ENCODE measurements at places on chromosomes 3 and 15.

DNA sequence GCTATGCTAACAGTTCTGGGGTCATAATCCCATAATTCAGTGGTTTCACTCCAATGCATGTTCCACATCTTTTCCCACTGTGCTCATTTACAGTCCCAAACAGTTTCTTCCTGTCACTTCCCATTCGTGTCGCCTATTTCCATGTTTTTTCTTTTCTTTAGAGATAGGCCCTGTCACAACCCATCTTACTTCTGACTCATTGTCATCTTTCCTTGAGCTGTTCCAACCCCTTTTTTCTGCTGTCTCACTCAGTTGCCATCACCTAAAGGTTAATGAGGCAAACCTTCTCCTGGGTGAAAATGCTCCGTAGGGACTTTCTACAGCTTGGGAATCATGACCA lies 814.5 kb downstream of the VGLL3 start:
- no peak for DNase-seq

- no peak for DNase-seq
These were observed 1.1 kb downstream of the MON1A start for GRCh38 chr3:49928481-49929017.

DNA sequence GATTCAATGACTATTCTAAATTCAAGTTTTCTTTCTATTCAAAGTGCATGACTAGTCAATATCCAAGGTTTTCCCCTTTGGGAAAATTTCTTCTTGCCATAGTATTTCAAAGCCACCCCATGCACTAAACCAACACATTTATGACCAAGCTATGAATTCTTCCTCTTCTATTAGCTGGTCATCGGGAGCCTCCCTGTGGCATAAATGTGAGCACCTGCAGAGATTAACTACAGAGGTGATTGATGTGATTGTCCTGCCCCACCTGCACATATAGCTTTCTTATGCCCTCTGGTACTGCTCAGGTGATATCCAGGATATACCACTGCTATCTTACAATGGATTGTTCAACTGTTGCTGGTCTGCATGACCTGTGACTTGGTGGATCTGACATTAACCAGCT lies 694.9 kb downstream of the ZBBX start:
- no peak for DNase-seq

GRCh38 chr3:183933160-183933559 lies 48.5 kb upstream of the PARL start:
- DNase-seq: no peak

DNA sequence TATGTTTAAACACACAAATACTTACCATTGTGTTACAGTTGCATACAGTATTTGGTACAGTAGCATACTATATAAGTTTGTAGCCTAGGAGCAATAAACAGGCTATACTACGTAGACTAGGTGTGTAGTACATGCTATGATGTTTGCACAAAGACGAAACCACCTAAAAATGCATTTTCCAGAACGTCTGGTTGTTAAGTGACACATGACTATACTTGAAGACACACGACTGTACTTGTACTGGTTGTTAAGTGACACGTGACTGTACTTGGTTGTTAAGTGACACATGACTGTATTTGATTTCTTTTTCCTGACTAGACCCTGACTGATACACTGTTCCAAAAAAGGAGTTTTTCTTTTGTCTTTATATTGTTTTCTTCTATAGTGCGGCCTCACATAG lies 34.1 kb downstream of the RAB8B start:
- no peak for DNase-seq

GRCh38 chr15:58146749-58147148 lies 8.6 kb downstream of the AQP9 start:
- no peak for DNase-seq

- DNase-seq: no peak
These were observed 103.3 kb upstream of the PRR23E start for GRCh38 chr3:127089486-127090145.

- DNase-seq: peak; percentile 66
These were observed 16.6 kb downstream of the HAPLN3 start for GRCh38 chr15:88878720-88879184.

- no peak for DNase-seq
These were observed 412.3 kb downstream of the ERC2 start for GRCh38 chr3:56055951-56056350.

- DNase-seq: no peak
These were observed 175.2 kb upstream of the ZPLD1 start for GRCh38 chr3:102259663-102260062.

DNA sequence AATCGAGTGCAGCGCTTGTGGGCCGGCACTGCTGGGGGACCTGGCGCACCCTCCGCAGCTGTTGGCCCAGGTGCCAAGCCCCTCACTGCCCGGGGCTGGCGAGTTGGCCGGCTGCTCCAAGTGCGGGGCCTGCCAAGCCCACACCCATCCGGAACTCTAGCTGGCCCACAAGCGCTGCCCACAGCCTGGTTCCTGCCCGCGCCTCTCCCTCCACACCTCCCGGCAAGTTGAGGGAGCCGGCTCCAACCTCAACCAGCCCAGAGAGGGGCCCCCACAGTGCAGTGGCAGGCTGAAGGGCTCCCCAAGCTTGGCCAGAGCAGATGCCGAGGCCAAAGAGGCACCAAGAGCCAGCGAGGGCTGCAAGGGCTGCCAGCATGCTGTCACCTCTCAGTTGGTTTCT lies 73.4 kb downstream of the PLXNA1 start:
- DNase-seq: no peak

DNA sequence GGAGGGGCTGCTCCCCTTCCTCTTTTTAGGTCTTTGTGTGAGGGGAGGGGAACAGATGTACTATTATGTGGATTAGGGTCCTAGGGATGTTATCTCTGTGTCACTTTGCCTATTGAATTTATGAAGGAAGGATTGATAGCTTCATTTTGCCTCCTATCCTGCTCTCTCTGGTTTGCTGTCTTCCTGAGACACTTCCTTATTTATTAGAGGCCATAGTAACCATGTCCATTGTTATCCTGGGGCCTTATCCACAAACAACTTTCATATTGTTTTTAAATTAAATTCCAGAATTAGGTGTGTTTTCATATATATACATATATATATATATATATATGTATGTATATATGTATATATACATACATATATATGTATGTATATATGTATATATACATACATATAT lies 83.2 kb upstream of the LRRFIP2 start:
- peak; percentile 63 for DNase-seq

DNA sequence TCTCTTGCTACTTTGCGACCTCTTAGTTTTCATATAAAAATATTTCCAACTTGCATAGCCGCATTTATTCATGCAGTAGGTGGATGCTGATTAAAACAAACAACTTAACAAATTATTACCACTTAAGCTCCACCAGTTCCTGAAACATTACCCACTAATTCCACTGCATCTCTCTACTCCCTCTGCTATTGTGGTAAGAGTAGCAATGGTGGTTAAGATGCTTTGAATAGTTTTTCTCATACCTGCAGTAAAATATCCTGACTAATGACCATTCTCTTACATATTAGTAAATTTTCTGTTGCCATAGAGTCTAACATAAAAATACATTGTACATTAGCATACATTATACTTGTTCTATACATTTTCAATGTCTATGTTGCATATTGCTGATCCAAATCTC lies 397.6 kb upstream of the PLSCR5 start:
- no peak for DNase-seq

DNA sequence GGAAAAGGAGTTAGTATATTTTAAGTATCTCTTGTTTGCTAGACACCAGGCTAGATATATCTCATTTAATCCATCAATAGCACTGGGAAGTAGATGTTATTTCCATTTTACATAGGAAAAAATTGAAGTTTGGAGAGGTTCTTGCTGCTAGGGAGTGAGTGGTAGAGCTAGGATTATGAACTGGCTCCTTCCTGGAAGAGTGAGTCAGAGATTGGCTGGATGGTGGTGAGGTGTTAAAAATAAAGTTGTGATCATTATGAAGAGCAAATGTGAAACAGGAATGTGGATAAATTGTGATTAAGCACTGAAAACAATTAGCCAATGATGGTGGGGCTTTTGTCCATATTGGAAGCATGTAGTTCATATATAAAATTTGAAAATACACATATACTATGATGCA lies 234.2 kb downstream of the WNT5A start:
- no peak for DNase-seq

DNA sequence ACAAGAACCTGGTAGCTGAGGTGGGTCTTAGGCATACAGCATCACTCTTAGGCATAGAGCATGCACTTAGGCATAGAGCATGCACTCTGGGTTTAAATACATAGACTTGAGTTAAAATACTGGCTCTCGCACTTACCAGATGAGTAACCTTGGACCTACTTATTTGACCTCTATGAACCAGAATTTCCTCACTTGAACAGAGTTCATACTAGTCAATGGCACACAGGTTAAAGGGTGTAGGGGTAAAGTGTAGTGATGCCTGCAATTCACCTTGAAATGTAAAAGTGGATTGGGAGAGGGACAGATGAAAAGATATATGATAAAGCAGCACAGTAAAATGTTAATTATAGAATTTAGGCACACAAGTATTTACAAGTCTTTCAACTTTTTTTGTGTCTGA lies 1.6 kb downstream of the RUVBL1 start:
- DNase-seq: no peak

DNA sequence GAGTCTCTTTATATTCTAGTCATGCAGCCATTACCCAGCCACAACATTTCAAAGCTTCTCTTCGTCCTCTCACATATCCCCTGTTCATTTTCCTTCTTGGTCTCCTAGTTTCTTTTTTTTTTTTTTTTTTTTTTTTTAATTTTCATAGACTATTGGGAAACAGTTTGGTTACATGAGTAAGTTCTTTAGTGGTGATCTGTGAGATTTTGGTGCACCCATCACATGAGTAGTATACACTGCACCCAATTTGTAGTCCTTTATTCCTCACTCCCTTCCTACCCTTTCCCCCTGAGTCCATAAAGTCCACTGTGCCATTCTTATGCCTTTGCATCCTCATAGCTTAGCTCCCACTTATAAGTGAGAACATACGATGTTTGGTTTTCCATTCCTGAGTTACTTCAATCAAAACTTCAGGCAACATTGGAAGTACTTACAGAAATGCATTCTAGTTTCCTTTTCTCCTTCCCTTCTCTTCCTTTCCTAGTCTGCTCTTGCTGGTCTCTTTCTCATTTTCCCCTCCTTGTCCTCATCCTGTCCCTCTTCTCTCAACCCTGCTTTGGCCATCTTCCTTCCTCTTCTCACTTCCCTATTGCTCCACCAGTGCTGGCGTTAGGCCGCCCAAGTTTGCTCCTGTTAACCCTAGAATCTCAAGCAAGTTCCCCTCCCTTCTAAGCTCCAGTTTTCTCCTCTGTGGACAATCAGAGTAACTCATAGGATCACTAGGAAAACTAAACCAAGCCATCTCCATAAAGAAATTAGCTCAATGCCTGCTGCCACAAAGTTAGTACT lies 4.8 kb downstream of the ATP8B4 start:
- no peak for DNase-seq

GRCh38 chr3:189394599-189395121 lies 222.9 kb downstream of the TPRG1 start:
- DNase-seq: no peak

DNA sequence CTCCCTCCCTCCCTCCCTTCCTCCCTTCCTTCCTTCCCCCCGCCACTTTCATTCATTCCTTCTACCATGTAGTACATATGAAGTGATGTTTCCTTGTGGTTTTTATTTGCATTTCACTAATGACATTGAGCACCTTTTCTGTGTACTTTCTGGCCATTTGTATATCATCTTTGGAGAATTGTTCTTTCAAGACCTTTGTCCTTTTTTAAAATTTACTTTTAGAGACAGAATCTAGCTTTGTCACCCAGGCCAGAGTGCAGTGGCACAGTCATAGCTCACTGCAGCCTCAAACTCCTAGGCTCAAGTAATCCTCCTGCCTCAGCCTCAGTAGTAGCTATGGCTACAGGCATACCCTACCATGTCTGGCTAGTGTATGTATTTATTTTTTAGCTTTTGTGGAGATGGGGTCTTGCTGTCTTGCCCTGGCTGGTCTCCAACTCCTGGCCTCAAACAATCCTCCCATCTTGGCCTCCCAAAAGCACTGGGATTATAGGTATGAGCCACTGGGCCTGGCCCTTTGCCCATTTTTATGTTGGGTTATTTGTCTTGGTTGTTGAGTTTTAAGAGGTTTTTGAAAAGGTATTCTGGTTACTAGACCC lies 42.0 kb upstream of the CTDSPL2 start:
- DNase-seq: no peak

GRCh38 chr3:25870452-25870851 lies 80.6 kb downstream of the OXSM start:
- DNase-seq: no peak

DNA sequence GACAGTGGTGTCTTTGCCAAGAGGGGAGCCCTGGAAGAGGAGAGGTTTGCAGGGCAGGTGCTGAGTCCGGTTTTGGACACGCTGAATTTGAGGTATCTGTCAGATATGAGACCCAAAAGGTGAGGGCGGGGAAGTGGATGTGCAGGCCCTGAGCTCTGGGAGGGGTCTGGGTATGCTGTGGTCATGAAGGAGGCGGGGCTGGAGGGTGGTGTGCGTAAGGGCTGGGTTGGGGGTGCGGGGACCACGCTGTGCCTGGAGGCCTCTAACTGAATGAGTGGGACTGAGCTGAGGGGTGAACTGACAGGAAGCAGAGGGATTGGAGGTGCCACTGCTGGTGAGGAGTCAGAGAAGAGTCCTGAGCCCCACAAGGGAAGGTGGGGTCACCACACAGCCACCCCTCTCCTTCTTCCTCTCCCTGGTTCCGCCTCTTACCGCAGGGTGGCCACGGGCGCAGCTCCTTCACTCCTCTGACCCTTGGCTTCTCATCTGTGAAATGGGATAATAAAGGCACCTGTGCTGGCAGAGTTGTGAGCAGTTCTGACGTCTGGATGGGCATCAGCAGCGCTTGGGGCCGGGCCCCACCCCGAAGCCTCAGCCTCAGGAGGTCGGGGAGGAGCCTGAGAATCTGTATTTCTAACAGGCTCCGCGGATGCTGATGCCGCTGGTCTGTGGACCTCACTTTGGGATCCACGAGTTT lies 28.8 kb downstream of the PSTPIP1 start:
- no peak for DNase-seq

GRCh38 chr15:21261396-21261964 lies 178.8 kb downstream of the POTEB3 start:
- no peak for DNase-seq

DNA sequence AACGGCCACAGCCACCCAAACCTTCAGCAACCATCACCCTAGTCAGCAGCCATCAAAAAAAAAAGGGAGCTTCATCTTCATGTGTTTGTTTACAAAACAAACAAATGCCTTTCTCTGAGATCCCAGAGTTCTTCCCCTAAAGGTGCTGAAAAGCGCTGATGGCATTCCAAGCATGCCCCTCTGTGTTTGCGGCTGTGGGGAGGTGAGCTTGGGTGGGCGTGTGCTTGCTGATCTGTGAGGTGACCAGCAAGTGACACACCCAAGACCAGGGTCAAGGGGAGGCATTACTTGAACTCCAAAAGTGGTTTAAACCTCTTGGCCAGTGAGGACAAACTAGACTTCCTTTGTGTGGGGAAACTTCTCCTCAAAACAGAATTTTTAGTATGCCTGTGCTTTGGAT lies 81.5 kb downstream of the DHX36 start:
- DNase-seq: no peak
